ENCODE measurements at places on chromosomes 1 and 21.

GRCh38 chr1:10868599-10868965, 72.1 kb upstream of the CASZ1 start:
- no peak for DNase-seq

- DNase-seq: no peak
Observed at GRCh38 chr1:84257617-84258016, 43.9 kb upstream of the SAMD13 start.

DNA sequence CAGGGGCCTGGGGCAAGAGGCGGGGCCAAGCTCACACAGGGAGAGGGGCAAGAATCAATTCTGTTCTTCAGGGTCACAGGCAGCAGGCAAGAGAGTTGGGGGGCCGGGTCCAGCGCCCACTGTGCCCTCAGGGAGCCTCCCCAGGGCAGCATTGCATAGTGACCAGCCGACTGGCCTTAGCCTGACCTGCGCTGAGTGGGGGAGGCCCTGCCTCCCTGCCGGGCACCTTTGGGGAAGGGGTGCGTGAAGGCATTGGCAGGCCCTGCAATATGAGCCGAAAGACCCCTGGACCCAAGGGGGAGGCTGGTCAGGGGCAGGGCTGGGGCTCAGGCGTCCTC, 12.2 kb downstream of the SCNN1D start:
- no peak for DNase-seq

DNA sequence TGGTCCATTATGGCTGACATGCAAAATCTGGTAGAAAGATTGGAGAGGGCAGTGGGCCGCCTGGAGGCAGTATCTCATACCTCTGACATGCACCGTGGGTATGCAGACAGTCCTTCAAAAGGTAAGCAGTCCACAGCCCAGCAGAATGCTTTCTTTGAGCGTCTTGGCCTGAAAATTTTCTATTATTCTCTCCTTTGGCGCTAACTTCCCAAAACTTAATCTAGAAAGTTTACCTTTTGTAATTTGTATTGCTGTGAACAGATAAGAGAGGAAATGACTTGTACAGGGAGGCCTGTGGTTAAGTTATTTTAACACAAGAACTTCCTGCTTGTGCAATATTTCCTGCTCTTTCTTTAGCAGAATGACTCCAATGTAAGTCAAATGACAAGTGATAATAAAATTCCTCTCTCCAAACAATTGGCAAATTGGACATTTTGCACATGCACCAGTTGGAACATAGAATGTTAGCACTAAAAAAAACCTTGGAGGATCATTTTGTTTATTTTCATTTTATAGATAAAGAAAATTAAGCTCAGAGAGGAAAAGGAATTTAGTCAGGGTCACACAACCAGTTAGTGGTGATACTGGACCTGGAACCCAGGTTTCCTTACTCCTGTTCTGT, 18.9 kb downstream of the CAP1 start:
- DNase-seq: no peak
